Thymus (tissue), 14 donors: ENCODE measurements at places on chromosomes 13 and 19. TPM values are rescaled to one million over a fixed set of nuclear protein-coding genes. Genes with fewer than 3 reads are reported as not detected.

Gene FFAR2
- total RNA-seq, result 0.47 TPM

DNA sequence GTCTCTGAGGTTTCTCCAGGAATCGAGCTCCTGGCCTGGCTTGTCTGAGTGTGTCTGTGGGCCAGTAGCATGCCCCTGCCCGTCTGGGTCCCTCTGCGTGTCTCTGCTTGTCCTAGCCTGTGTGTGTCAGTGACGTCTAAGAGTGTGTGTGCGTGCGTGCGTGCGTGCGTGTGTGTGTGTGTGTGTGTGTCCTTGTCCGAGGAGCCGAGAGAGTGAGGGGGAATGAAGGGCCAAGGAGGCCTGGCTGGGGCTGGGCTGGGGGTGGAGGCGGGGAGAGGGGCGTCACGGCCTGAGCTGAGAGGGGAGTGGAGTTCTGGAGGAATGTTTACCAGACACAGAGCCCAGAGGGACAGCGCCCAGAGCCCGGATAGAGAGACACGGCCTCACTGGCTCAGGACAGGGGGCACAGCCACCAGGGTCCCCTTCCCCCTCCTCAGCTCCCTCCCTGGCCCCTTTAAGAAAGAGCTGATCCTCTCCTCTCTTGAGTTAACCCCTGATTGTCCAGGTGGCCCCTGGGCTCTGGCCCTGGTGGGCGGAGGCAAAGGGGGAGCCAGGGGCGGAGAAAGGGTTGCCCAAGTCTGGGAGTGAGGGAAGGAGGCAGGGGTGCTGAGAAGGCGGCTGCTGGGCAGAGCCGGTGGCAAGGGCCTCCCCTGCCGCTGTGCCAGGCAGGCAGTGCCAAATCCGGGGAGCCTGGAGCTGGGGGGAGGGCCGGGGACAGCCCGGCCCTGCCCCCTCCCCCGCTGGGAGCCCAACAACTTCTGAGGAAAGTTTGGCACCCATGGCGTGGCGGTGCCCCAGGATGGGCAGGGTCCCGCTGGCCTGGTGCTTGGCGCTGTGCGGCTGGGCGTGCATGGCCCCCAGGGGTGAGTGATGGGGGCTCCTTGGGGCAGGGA is at the start of gene AXL:
AXL (plus strand) TSS at position 609 of the 893 bp plus-strand sequence; CDS start at position 779, 170 bp downstream.
- H3K4me3 ChIP-seq, result peak within 1 kb of the TSS; percentile 18
- no peaks in the 10 kb centered on the region for H3K36me3 ChIP-seq
- DNase-seq, result no peak
- peaks cover 6% of the 10 kb centered on the region for H3K27me3 ChIP-seq
- H3K27ac ChIP-seq, result peak within 1 kb of the TSS; percentile 58

Gene ZNF582
- total RNA-seq, result 4.2 TPM

DNA sequence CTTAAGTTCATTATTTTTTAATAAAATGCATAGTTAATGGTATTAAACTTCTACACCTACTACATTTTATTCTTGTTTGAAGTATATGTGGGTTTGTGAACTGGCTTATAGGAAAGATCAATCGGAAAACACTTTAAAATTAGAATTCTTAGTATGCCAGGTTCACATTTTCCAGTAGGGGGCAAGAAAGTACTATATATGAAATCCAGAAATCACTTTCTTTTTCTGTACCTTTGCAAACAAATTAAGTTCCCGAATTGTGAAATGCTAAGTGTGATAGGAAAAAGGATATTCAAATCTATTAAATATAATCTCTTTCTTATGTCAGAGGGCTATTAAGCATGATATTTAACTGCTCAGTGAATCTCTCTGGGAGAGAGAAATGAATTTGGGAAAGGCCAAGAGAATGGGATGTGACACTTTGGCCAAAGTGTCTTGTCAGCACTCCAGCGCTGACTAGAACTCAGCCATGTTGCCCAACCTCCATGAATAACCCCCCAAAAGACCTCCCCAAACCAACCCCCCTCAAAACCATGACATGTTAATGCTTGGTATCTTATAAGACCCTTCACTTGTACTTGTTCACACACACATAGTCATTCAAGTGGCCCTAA is 122.6 kb upstream of the SLC10A2 start:
- no peaks in the 10 kb centered on the region for H3K27me3 ChIP-seq
- H3K4me3 ChIP-seq, result no peak overlapping the region
- no peaks in the 10 kb centered on the region for H3K4me1 ChIP-seq
- DNase-seq, result peak; percentile 16
- no peak overlapping the region for H3K27ac ChIP-seq
- H3K36me3 ChIP-seq, result no peaks in the 10 kb centered on the region

- no peak for DNase-seq
- no peak overlapping the region for H3K27ac ChIP-seq
- peaks cover 6% of the 10 kb centered on the region for H3K36me3 ChIP-seq
- no peaks in the 10 kb centered on the region for H3K27me3 ChIP-seq
Measured at GRCh38 chr19:33376423-33376822, 2.9 kb downstream of the CEBPG start.

DNA sequence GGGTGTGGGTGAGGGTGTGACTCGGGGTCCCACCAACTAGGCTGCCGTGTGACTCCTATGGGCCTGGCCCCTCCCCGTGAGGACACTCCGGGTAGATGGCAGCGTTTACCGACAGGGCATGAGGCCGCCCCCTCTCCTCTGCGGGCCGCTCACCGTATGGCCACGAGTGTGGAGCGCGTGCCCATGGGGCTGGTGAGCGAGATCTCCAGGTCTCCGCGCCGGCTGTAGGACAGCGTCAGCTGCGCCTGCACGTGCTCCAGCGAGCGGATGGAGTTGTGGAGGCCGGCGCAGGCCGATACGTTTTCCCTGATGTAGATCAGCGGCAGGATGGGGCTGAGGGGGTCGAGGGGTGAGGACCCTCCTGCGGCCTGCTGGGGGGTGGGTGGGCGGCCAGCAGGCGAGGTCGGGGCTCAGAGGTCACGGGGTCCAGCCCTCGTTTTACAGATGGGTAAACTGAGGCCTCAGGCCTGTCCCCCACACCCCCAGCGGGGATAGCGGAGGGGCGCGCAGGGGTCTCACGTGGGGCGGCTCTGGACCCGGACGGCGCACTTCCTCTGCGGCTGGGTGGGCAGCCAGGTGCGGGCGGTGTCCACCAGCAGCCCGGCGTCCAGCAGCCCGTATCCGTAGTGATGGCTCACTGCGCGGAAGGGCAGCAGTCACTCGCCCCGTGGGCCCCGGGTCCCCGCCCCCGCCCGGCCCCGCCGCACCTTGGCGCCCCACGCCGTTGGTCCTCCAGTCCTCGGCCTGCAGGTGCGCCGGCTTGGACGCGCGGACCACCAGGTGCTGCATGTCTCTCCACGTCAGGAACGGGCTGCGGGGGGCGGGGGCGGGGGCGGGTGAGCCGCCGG is 4.3 kb upstream of the C19orf25 start:
- DNase-seq, result no peak
- H3K27ac ChIP-seq, result no peak overlapping the region
- no peaks in the 10 kb centered on the region for H3K27me3 ChIP-seq
- H3K36me3 ChIP-seq, result no peaks in the 10 kb centered on the region
- peaks cover 3% of the 10 kb centered on the region for H3K4me1 ChIP-seq

- no peaks in the 10 kb centered on the region for H3K27me3 ChIP-seq
- H3K36me3 ChIP-seq, result peaks cover 91% of the 10 kb centered on the region
- no peaks in the 10 kb centered on the region for H3K4me1 ChIP-seq
- H3K27ac ChIP-seq, result no peak overlapping the region
- no peak for DNase-seq
Measured at GRCh38 chr19:55692681-55693081, 17.7 kb downstream of the EPN1 start.

GRCh38 chr19:47047272-47047762 is 1.1 kb downstream of the TMEM160 start:
- H3K27ac ChIP-seq, result no peak overlapping the region
- H3K36me3 ChIP-seq, result no peaks in the 10 kb centered on the region
- no peak for DNase-seq
- no peaks in the 10 kb centered on the region for H3K27me3 ChIP-seq
- peaks cover 8% of the 10 kb centered on the region for H3K4me1 ChIP-seq

Gene MBD3L3
- total RNA-seq, result 0.24 TPM

GRCh38 chr19:42255766-42256745 is 1.1 kb upstream of the ERF start:
- DNase-seq, result no peak
- no peaks in the 10 kb centered on the region for H3K36me3 ChIP-seq
- peaks cover 35% of the 10 kb centered on the region for H3K4me1 ChIP-seq
- H3K27me3 ChIP-seq, result peaks cover 22% of the 10 kb centered on the region
- H3K4me3 ChIP-seq, result peak overlapping the region; percentile 51
- H3K27ac ChIP-seq, result peak overlapping the region; percentile 36

Gene ZNF878
- 0.38 TPM for total RNA-seq

DNA sequence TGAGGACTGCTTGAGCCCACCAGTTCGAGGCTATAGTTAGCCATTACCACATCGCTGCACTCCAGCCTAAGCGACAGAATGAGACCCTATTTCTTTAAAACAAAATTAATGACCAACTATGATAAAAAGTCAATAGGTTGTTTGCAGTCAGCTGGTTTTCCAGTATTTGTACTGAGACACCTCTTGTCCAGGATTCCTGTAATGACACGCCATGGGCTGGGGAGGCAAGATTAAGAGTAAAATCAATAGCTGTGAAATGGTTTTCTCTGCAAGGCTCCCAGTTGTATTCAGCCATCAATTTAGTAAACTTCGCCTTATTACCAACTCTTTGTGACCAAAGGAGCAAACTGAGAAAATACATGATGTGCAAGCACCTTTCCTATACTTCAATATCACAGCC is 29.5 kb downstream of the STK24 start:
- H3K27ac ChIP-seq, result peak overlapping the region; percentile 33
- H3K36me3 ChIP-seq, result peaks cover 27% of the 10 kb centered on the region
- peaks cover 40% of the 10 kb centered on the region for H3K4me1 ChIP-seq
- no peak overlapping the region for H3K4me3 ChIP-seq
- no peak for DNase-seq
- no peaks in the 10 kb centered on the region for H3K27me3 ChIP-seq

DNA sequence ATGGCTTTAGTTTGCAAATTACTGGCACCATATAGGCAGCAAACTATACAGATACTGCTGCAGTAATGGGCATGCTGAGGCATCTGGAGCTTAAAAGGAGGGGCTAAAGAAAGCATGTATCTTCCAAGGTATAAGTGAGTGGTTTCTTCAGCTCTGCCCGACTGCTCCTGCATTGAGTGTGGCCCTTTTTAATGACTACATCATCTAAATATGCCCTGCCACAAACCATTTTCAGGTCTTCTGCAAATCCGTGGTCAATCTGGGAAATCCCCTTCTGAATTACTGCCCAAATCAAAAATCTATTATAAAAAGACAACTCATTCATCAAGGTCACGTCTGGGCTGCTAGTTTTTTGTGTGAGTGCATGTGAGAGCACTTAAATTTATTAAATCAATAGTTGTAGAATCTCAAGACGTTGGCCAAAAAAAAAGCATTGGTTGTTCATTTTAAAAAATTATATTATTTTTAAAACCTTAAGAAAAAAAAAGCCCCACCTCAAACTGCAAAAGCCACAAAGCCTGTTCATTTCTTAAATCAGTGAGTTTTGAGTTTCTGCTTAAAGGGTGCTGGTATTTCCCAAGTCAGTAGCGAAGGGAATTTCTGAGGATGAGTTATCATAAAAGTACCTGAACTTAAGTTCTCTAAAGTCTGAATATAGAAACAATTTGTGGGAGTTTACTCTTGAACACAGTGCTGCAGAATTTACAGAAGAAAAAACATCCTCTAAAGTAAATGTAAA is 16.3 kb downstream of the LCP1 start:
- peak overlapping the region; percentile 33 for H3K27ac ChIP-seq
- H3K4me1 ChIP-seq, result peaks cover 40% of the 10 kb centered on the region
- no peak for DNase-seq
- H3K27me3 ChIP-seq, result no peaks in the 10 kb centered on the region

DNA sequence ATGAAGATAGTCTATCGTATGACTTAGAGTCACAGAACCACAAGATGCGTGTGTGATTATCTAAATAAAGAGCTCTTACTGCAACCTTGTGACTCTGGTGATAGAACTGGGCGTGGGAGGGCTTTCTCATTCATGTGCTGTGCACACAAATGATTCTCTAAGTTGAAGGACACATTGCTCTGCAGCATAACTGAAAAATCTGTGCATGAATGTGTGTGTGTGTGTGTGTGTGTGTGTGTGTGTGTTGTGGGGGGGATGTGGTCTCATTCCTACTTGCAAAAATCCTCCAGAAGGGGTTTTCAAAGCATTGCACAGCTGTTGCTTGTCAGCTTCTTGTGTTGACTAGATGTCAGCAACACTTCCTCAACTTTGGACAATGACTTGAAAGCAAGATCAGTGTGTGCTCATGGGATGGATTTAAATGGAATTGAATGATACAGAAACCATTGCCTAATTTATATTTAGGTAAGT is 22.4 kb downstream of the LRCH1 start:
- no peak overlapping the region for H3K27ac ChIP-seq
- H3K27me3 ChIP-seq, result no peaks in the 10 kb centered on the region
- H3K36me3 ChIP-seq, result no peaks in the 10 kb centered on the region
- peaks cover 37% of the 10 kb centered on the region for H3K4me1 ChIP-seq
- no peak for DNase-seq

Gene GPR12
- not detected for total RNA-seq

DNA sequence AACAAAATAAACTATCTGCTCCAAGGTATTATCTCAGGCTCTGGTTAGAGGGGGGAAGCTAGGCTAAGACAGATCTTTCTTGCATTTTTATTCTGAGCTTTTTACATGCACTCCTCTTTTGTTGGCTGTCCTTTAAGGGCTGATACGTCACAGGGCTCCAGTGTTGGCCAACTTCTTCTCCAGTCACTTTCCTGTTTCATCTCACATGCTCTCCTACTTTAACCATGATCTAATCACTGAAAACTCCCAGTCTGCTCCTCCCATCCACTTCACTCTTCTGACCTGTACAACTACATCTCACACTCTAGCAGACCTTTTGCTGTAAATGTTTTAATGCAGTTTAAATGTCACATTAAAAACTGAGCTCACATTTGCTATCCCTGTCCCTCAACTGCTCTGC is 510.0 kb upstream of the KLF12 start:
- no peaks in the 10 kb centered on the region for H3K27me3 ChIP-seq
- DNase-seq, result no peak
- H3K4me3 ChIP-seq, result no peak overlapping the region
- H3K27ac ChIP-seq, result no peak overlapping the region
- no peaks in the 10 kb centered on the region for H3K4me1 ChIP-seq

Gene FBXO17
- 3.8 TPM for total RNA-seq

DNA sequence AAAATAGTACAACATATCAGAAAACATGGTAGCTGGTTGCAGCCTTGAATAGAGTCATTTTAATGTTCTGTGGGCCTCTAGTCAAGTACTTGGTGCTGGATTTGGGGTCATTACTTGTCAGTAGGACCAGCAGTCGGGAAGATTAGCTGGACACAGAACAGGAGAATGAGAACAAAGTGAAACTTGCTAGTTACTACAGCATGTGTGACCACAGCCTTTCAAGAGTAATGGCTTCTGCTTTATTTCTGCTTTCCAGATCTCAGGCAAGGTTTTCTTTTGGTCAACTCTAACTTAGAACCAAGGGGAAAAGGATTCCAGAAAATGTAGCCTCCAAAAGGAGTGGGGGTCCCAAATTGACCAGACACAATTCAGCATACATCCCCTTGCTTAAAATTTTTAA is 17.1 kb upstream of the VWA8 start:
- no peaks in the 10 kb centered on the region for H3K36me3 ChIP-seq
- no peak overlapping the region for H3K4me3 ChIP-seq
- H3K27ac ChIP-seq, result no peak overlapping the region
- no peaks in the 10 kb centered on the region for H3K4me1 ChIP-seq
- DNase-seq, result no peak
